ENCODE measurements at places on chromosomes 12 and 14.

DNA sequence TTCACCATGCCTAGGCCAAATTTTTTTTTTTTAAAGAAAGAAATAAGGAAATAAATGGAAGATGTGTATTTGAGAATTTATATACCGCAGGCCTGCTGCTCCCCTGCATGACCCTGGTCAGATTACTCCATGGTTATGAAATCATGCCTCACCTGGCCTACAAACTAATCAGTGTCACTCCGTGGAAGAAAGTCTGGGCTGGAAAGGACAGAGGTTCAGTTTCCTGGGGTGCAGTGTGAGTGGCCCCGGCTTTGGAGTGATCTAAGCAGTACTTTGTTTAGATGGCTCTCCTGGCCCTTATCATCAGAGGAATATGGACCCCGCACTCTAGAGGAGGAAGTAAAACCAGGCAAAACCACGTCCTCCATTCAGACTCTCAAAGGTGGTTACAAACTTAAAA, 9.6 kb downstream of the APOBEC1 start:
- no peak for DNase-seq

GRCh38 chr12:559906-560455, 100.2 kb downstream of the B4GALNT3 start:
- DNase-seq, result no peak

DNA sequence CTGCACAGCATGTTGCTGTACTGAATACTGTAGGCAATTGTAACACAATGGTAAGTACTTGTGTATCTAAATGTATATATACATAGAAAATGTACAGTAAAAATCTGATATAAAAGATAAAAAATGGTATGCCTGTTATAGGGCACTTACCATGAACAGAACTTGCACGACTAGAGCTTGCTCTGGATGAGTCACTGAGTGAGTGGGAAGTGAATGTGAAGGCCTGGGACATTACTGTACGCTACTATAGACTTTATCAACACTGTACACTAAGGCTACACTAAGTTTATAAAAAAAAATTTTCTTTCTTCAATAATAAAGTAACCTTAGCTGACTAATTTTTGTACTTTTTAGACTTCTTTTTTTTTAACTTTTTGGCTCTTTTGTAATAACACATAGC, 24.2 kb upstream of the NEDD1 start:
- no peak for DNase-seq

DNA sequence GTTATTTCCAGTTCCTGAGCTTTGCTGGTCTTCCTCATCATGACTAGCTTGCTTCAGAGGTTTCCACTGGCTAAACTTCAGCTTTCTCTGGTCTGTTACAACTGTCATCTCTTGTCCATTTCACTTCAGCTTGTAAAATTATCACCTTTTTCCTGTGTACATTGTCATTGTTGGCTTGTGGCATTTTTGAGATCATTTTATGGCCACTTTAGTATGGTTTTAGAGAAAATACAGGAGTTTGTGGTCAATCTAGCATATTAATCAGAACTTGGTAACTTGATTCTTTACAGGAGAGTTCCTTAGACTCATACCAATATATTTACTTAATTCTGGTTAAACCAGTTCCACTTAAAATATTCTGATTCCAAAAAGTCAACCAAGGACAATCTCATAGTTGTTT, 235.9 kb upstream of the KITLG start:
- DNase-seq, result no peak

DNA sequence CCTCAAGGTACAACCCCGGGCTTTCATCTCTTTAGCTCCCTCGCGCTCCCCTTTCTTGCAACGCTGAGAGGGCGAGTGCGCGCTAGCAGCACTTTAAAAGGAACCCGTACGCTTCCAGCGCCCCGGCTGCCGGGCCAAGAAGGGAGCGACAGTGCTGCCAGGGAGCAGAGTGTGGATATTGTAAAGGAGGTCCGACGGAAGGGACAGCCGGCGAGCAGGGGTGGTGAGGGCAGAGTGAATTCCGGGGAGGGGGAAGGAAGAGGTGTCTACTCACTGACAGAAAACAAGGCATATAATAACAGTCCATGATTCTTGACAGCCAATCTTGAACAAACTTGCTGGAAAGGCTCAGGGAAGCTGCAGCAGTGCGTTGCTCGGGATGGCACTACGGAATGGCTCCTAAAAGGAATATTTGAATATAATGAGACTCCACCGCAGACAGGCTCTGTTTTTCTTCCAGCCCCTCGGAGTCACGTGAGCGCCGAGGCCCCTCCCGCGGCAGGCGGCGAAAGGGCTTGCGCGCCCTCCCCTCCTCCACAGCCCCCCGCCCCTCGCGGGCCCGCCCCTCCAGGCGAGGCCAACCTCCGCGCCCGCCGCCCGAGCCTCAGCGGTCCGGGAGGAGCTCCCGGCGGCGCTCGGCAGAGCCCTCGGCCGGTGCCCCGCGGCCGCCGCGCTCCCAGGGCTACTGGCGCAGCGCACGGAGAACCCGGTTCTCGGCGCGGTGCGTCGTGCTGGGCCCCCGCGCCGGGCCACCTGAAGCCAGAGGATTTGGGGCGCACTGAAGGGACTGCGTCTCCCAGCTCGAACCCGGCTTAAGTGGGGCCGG, 3.4 kb downstream of the BMP4 start:
- DNase-seq, result peak; percentile 82

- DNase-seq, result no peak
These were observed 21.3 kb upstream of the STRN3 start for GRCh38 chr14:31047503-31047902.

GRCh38 chr14:64654246-64654900, 49.9 kb upstream of the PLEKHG3 start:
- DNase-seq, result peak; percentile 12

GRCh38 chr12:131592972-131593371, 117.9 kb upstream of the SFSWAP start:
- no peak for DNase-seq

DNA sequence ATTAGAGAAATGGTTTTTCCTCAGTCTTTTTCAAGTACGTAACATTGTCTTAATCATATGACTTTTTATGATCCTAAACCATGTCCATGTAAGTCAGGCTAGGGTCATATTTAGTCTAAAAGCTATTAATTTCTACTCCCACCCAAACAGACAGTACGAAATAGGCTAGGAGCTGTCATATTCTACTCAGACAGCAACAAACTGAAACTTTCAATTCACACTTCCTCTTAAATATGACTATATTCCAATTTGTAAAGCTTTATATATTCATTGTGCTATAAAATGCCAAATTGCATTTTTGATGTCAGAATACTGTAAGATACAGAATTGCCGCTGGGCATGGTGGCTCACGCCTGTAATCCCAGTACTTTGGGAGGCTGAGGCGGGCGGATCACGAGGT, 3.5 kb downstream of the NUP37 start:
- DNase-seq, result no peak

GRCh38 chr14:92041203-92041602, 1.3 kb upstream of the TRIP11 start:
- no peak for DNase-seq

DNA sequence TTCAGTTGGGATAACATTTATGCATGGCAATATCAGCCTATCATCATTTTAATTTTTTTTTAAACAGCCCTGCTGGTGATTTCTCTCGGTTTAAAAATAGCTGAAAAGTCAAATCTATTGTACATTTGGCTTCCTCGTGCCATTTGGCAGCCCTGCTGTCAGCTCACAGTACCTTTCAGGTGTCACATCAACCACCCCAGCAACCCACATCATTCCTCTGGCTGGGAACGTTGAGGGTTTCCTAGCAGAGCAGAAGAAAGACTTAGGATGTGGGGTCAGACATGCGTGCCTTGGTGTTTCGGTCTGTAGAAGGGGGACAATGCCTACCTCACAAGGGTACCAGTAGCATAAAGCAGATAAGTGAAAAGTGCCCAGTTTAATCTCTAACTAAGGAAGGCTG, 15.8 kb downstream of the PEBP1 start:
- no peak for DNase-seq

DNA sequence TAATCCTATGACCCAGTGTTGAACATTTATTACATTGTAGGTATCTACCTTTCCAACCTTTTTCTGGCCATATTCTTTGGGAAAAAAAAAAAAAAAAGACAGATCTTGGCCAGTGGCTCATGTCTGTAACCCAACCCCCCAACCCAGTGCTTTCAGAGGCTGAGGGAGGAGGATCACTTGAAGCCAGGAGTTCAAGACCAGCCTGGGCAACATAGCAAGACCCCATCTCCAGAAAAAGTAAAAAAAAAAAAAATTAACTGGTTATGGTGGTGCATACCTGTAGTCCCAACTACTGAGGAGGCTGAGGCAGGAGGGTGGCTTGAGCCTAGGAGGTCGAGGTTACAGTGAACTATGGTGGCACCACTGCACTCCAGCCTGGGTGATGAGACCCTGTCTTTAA, 58.1 kb downstream of the ACACB start:
- DNase-seq, result no peak

GRCh38 chr12:44117337-44117736, 281.5 kb downstream of the TMEM117 start:
- no peak for DNase-seq

GRCh38 chr12:121239351-121240061, 29.6 kb downstream of the P2RX4 start:
- no peak for DNase-seq

GRCh38 chr12:51225771-51226170, 7.9 kb upstream of the POU6F1 start:
- no peak for DNase-seq

DNA sequence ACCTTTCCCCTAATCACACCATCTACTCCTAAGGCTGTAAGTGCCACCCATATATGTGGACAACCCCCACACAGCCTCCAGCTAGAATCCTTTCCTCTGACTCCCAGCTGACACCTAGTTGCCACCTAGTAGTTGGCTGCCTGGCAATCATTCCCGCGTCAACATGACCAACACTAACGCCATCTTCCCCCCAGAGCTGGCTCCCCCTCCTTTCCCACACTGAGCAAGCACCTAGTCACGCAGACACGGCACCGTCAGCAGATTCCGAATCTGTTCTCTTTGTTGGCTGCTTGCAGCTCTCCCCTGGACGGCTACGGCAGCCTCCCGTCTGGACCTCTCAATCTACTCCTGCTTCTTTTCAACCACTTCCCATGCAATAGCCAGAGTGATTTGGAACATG, 27.7 kb downstream of the UBR7 start:
- no peak for DNase-seq

GRCh38 chr14:33510063-33510481, 440.8 kb downstream of the EGLN3 start:
- DNase-seq, result no peak

- no peak for DNase-seq
These were observed 188.9 kb downstream of the ETV6 start for GRCh38 chr12:11838403-11838802.

DNA sequence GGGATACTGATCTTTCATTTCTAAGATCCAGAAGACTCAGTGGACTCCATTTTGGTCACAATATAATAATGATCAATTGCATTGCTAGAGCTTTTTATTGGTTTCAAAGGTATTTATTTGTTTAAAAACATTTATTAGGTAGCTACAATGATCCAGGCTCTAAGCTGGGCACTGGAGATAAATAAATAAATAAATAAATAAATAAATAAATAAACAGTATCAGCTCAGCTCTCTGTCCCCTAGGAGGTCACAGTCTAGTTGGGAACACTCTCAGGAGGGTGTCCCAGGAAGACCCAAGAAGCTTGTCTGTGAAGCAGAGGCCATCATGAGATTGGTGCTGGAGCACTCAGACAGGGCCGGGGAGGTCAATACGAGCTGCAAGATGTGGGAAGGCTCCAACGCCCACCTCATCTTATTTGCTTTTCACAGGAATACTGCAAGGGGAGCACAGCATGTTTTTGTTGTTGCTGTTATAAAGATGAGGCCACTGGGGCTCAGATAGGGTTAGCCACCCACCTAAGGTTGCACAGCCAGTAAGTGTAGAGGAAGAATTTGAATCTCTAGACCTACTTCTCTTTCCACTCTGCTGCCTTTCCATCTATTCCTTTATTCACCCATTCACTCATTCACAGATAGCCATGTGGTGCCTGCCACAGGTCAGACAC, 15.5 kb downstream of the ASB2 start:
- no peak for DNase-seq

DNA sequence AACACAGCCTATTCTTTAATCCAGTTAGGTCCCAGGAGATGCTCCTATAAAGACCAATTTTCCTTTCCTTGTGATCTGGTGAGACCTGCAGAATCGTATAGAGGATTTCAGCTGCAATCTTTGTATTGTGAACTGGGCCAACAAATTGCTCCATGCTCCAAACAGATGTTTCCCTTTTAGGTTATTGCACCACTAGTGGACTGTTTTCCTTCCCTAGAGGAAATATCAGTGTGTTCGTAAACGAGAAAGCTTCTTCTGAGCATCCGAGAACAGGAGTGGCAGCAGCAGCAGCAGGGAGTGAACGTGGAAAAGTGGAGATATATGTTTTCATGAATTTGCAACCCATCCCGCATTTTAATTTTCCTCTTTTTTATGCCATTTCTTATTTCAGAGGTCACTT, 344.1 kb upstream of the PDE3A start:
- no peak for DNase-seq

All from Calu3 (cell line).